ENCODE measurements at places on chromosomes 5 and 9. TPM values are rescaled to one million over a fixed set of nuclear protein-coding genes. Genes with fewer than 3 reads are reported as not detected.

DNA sequence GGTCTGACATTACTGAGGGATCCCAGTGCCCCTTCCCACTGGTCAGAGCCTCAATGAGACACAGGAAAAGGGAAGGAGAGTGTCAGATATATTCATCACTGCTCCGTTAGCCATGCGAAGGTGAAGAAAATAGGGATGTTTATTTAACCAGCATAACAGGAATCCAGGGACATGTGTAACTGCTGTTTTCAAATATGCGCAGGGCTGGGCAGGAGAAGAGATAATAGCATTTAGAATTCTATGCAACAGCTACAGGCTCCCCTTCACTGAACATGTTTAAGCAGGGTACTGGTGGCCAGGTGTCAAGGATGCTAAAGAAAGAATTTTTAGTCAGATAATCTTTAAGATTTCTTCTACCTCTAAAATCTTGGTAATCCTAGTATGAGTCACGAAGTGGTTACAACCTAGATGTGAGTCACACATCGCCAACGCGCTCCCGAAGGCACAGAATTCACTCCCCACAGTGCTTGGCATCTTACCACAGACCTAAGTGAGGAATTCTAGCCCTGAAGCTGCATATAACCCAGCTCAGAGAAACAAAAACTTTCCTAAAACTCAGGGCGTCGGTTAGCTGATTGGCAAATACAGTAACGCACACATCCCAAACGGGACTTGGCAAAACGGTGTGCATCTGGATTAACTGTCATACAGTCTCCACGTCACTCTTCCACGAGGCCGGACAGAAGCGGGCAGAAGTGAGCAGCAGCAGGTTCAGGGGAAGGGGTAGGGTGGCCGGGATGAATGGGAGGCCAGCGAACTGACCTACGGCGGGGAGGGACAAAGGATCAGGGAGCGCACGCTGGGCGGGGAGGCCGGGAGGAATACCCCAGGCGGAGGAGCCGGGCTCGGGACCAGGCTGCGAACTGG is 1.1 kb downstream of the CTNNAL1 start:
- peak; percentile 85 for DNase-seq

GRCh38 chr9:33649463-33649862 is 125.4 kb downstream of the ANKRD18B start:
- DNase-seq = no peak

Gene PCDHB3
- 4.9 TPM for total RNA-seq

DNA sequence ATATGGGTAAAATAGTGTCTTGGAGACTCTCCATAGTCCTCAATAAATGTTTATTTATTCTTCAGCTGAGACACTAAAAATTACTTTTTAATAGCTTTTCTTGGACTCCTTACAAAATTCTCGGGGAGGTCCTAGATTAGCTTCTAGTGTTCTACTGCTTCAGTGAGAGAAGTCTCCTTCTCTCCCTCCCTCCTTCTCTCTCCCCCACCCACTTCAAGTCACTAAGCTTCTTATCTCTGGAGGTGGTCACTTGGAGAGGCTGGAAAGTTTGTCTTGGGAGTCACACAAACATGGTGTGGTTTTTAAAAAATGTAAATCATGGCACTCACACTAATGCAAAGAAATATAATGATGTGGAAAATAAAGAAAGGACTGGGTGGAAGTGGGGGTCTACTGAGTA is 64.1 kb downstream of the SEMA6A start:
- DNase-seq = no peak

Gene ROR2
- total RNA-seq = 60.9 TPM

Gene ZDHHC11
- total RNA-seq = 4.3 TPM
